ENCODE measurements at places on chromosomes 5 and 9. TPM values are rescaled to one million over a fixed set of nuclear protein-coding genes. Genes with fewer than 3 reads are reported as not detected.

GFI1B gene
- total RNA-seq: 0.45 TPM

DNA sequence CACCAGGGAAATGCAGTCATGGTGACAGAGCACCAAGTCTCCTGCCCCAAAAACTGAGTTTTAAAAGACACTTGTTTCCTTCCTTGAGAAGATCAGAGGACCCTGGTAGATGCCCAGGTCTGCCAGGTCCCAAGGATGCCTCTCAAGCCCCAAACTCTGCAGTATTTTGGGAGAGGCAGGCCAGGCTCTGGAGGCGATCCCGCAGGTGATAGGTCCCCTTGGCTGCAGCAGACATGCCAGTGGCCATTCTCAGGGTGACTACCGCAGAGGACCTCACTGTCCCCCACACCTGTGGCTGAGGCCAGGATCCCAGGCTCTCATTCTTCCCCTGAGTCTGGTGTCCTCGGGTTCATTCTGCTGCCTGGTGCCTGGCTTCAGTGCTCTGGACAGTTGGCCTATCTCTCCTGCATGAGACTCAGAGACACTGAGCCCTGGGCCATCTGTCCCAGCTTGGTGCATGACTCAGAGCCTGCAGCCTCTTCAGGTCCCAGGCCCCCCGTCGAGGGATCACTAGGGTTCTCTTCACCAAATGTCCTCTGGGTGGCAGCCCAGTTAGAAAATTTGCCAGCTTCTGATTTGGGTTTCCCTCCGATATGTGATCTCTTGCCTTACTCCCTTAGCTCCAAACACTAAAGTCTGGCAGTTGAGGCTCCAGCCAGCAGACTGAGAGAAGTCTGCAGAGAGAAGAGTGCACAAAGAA, 59.7 kb upstream of the GARNL3 start:
- DNase-seq: no peak

DNA sequence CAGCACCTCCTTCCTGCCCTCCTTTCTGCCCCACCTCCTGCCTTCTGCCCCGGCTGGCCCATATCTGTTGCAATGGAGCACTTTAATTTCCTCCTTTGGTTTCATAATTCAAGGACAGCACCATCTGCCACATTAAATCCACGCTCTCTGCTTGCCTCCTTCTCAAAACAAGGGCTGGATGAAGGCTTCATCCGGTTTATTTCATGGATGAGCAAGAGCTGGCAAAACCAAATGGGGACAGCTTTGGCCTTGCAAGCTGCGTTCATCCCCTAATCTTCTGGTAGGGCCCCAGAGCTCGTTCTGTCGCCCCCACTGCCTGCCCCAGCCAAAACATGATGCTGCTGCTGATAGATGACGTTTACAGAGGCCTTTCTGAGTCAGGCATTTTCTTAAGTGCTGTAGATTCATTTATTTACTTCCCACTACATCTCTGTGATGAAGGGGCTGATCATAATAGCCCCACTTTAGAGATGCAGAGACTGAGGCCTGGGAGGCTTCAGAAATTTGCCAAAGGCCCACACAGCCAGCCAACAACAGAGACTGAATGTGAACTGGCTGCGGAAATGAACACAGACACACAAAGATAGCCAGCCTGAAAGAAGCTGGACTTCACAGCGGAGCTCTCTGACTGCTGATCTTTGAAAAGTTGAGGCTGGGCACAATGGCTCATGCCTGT, 115.6 kb upstream of the CPEB4 start:
- no peak for DNase-seq

DNA sequence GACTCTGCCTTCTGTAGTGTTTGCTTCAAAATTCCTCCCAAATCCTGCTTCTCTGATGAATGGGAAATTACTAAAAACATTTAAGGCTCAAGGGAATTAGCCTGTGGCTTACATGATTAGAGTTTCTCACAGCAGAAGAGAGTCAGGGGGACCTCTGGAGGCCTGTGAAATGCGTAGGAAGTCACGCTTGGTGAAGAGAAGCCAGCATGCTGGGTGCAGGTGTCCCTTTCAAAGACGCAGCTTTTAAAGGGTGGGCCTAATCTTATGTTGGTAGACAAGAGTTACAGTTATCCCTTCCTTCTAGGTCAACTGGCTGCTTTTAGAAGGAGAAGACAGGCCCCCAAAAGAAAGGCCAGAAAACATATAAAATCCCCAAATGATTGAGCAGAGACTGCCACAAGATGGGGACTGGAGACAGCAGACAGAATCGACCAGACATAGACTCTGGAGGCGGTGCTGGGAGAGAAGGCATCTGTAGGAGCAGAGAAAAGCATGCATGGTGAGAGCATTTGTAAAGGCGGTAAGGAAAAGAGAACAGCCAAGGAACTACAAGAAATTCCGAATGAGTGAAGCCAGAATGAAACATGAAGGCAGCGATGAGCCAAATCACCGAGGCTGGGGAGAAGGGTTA, 42.3 kb downstream of the B4GALT1 start:
- DNase-seq: no peak

Data from type B pancreatic cell (in vitro differentiated cells).